ENCODE measurements at places on chromosomes 12 and 14.
A peak's percentile ranks its signal among the peaks of the same experiment; 100 is the strongest.

DNA sequence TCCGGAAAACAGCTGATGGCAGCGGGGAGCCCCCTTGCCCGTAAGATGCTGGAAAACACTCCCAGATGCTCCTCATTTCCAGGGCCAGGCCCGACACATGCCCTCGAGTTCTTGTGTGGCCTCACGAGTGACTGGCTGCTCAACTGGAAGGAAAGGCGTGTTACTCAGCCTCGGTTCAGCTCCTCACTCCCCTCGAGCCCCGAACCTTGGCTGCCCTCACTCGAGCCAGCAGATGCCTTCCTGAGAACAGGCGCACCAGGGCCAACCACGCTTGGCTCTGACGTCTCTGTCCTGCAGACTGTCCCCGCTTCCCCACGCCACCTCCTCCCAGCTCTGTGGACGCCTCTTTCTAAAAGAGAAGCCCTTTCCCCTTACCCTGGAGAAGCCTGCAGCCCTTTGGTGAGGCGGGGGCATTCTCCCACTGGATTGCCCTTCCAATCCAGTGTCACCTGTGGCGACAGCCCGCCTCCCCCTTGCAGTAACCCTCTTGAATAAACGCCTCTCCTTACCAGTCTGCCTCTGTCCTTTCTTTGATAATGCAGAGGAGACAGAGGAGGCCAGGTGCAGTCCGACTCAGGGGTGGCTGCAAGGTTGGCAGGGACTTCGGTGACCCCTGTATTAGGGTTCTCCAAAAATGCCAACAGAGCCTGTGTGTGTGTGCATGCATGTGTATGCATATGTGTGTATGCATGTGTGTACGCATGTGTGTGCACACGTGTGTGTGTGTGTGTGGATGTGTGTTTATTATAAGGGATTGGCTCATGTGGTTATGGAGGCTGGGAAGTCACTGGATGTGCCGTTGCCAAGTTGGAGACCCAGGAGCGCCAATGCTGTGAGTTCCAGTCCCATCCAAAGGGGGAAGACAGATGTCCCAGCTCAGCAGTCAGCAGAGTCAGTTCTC, 166.3 kb downstream of the KIF26A start:
- no peak for DNase-seq

DNA sequence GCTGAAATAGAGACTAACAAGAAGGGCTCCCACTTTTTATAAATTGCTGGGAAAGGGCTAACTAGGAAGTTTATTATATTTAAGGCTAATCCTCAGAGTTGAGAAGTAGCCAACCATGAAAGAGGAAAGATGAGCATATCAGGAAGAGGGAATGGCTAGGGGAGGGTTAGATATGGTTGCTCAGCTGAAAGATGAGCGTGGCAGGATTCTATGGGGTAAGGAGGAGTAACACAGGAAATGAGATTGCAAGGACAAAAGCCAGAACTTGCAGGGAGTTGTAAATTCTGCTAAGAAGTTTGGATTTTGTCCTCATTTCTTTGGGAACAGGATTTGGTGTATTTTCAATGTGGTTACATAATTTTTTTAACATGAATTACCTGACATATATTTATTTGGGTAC, 127.4 kb upstream of the ATP2B1 start:
- no peak for DNase-seq

DNA sequence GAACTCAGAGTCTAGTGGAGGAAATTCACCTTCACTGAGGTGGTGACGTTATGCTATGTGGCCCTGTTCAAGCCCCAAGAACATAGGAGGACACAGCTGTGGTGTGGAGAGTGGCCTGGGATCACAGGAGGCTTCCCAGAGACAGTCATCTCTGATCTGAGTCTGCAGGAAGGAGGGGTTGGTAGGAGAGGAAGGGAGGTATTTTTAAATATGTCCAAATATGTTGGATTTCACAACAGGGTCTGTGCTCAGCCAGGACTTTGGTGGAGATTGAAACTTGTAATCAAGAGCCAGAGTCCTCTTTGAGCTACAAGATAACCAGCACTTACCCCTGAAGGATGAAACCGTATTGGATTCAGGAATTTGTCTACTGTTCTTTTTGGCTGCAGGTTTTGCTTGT, 26.4 kb upstream of the MED13L start:
- DNase-seq: peak; percentile 74

DNA sequence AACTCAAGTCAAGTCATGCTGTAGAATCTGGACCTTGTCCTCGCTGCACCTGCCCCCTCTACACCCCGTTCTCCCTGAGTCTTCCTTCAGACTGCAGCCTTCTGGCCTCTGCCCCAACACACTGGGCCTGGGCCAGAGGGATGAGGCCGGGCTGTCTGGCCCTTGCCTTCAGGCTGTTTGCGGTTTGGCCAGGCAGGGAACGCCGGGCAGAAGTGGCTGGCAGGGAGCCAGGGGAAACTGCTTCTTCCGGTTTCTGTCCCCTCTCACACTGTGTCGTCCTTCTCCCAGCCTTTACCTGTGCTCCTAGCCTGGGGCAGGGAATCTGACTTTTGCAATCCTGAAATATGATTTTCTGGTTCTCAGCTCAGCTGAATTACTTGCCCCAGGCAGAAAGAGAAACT, 13.5 kb downstream of the DGLUCY start:
- DNase-seq: no peak

- peak; percentile 41 for DNase-seq
Observed at GRCh38 chr12:31647086-31647491, 12.4 kb upstream of the ETFBKMT start.

GRCh38 chr14:47262801-47263200, 412.6 kb downstream of the MDGA2 start:
- DNase-seq: no peak

GRCh38 chr12:9392842-9393241, 184.6 kb upstream of the PZP start:
- DNase-seq: no peak

DNA sequence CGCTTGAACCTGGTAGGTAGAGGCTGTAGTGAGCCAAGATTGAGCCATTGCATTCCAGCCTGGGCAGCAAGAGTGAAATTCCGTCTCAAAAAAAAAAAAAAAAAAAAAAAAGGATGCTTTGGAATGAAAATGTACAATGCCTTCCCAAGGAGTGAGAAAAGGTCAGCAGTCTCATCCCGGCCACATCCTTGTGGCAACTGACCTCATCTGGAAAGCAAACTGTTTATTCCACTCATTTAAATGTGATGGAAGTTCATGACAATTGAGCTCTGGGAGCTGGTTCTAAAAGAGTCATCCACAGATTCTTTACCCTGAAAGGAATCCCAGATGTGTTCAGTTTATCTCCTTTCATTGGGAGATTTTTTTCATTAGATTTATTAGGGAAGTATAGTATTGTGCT, 19.4 kb upstream of the LIMA1 start:
- peak; percentile 78 for DNase-seq

GRCh38 chr12:42473130-42473529, 116.4 kb downstream of the PRICKLE1 start:
- peak; percentile 88 for DNase-seq

DNA sequence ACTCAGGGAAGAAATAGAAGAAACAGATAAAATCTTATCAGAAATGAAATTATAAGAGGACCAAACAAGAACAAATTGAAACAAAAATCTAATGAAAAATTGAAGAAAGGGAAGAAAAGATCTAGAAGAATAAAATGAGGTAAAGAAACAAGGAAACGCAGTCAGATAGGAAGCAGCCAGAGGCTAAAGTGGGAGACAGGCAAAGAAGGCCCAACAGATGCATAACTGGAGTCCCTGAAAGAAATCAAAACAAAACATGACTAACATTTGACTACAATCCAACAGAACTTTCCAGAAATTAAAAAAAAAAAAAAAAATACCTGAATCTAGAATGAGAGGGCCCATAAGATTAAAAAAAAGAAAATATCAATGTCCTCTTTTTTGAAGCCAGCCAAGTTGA, 65.6 kb downstream of the AMN start:
- no peak for DNase-seq

DNA sequence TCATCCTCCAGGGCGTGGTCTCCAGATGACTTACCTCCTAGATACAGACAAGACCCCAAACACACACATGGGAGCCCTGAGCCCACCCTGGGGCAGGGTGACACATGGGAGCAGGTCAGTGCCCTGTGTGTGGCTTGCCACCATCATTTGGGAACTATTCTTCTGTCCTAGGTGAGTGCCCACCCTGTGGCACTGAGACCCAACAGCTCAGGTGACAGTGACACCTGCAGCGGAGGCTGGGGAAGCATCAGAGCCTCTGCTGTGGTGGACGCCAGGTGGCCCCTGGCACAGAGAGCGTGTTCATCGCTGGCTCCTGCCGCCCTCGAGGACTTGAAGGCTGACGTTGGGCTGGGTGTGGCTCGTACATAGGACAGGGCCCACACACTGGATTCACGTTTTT, 23.0 kb downstream of the SFSWAP start:
- DNase-seq: no peak

DNA sequence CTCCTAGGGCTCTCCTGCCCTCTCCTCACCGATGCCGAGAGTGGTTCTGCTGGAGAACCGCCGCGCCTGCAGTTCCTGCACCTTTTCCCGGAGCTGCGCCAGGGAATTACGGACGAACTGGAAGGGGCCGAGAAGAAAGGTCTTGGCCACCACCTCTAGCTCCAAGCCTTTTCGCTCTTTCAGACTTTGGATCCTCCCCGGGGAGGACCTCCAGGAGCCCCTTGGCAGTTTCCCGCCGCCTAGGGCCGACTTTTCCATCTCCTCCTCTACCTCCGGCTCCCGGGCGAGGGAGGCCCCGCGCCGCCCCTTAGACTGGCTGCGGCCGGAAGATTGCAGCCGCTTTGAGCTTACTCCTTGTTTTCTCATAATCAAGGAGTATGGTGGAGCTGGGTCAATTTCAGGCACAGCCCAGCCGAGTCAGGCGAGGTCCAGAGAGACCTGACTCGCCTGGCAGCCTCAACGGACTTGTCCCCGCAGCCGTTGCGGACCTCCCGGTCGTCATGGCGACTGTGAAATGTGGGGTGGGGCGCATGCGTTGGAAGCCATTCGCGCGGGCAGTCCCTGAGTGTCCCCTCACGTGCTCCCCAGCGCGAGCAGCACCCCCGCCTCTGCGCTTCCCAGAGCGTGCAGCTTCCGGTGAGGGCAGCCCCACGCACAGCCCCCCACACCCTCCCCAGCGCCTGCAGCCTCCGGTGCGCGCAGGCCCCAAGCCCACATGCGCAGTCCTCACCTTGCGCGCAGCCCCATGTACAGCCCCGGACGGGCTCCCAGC, at the start of gene DPY19L2:
DPY19L2 (minus strand) TSS at position 466 of the 772 bp plus-strand sequence; CDS start at position 366, 100 bp downstream.
- DNase-seq: peak; percentile 42

DNA sequence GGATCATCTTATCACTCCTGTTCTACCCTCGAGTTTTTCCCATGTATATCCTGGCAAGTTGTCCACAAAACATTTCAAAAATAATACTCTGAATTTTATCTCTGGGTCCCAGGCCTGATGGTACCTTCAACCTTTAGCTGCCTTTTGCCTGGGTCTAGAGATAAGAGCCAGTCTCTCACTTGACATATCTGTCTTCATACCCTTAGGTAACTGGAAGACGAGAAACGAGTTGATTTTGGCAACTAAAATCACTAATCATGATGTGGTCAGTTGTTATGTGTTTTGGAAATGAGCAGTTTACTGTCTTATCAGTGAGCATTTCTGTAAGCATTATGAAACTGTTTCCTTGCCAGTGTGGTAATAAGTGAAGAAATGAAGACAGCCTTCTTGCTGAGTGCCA, 6.3 kb downstream of the RNF10 start:
- DNase-seq: peak; percentile 46

DNA sequence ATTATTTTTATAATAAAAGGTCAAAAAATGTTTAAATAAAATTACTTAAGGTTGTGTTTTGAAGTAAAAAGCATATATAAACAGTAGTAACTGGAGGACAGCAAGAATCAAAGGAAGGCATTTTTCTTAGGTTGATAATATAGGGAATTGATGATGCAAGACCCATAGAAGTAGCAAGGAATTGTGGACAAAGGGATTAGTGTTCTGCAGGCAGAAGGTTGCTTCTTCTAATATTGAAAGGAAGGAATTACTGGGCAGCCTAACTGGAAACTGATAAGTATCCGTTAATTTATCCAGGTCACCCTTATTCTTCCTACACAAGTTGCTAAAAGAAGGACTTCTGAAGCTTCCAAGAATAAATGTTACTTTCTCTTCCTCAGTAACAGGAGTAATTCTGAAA, 54.5 kb upstream of the ALX1 start:
- DNase-seq: no peak

DNA sequence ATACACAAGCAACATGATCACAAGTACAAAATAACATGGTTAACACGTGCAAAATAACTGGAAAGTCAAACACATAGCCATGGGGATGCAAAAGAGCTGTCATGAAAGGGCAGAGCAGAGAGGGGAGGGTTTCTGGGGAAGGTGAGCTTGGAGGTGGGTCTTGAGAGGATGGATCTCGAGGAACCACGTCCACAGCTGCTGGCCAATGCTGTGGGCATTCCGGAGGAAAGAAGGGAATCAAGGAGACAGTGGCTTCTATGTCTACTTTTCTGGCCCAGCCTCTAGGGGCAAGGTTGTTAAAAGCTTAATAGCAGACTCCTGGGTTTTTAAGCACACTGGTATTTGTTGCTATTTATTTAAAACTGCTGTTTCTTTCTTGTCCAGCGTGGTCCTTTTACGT, 8.4 kb upstream of the MYH7 start:
- no peak for DNase-seq

GRCh38 chr14:105710119-105711043, 184.0 kb downstream of the TMEM121 start:
- no peak for DNase-seq

DNA sequence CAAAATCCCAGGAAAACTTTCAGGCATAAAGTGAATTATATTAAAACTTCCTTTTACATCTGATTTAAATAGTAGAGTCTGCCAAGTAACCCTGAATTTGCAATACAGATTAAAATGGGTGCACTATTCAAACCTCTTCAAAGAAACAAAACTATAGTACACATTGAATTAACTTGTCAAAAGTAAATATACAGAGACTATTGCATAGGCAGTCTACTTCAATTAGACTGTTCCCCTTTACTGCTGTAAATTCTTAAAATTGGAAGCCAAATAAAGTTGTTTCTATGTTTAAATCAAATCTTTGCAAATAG, 7.1 kb downstream of the KRAS start:
- no peak for DNase-seq

DNA sequence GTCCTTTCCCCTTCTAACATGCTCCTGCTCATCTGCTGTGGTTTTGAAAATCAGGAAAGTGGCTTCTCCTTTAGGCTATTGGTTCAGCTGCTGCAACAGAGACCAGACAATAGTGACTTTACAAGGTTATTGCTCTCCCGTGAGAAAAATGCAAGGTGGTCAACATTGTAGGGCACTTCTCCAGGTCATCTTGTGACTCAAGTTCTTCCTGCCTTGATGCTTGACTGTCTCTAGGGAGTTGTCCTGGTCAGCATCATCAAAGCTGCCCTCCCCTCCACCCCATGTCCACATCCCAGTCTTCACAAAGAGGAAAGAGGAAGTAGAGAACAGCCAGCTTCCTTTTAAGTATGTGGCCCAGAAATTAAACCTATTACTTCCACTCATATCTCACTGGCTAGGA, 3.9 kb upstream of the TMEM63C start:
- DNase-seq: no peak

GRCh38 chr14:51521764-51522163, 129.9 kb upstream of the FRMD6 start:
- DNase-seq: peak; percentile 57
